ENCODE measurements at places on chromosomes 5 and 9.

DNA sequence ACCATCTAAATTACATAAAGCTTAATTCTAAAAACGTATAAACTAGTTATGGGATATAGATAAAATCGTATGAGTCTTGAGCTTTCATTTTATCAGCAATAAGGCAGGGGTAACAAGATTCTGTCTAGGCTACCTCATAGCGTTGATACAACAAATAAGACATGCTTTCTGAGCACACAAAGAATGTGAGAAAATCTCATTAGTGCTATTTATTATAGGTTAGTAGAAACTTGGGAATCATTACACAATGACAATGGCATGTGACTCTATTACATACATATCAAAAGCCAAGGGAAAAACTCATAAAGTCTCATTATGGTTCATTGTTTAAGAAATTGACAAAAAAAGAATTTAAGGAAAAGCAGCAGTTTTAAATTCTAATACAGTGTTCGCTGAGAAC lies 448.6 kb downstream of the PLK2 start:
- DNase-seq, result no peak

GRCh38 chr9:132792547-132792946 lies 85.5 kb downstream of the AK8 start:
- DNase-seq, result no peak

DNA sequence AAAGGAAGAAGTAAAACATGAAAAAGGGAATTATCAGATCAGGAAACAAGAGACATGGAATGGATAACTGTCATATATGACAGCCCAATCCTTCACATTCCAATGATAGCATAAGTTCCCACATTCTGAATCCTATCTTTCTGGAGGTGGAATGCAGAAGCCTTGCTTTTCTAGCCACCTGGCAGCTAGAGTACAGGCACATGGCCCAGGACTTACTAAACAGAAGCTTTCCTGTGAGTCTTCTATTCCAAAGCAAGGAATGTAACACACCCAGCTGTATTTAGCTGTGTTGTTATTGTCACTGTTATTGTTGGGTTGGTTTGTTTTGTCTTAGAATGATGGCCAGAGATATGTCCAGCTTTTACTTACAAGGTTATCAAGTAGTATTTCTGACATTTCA lies 780.5 kb upstream of the ZNF608 start:
- DNase-seq, result no peak

DNA sequence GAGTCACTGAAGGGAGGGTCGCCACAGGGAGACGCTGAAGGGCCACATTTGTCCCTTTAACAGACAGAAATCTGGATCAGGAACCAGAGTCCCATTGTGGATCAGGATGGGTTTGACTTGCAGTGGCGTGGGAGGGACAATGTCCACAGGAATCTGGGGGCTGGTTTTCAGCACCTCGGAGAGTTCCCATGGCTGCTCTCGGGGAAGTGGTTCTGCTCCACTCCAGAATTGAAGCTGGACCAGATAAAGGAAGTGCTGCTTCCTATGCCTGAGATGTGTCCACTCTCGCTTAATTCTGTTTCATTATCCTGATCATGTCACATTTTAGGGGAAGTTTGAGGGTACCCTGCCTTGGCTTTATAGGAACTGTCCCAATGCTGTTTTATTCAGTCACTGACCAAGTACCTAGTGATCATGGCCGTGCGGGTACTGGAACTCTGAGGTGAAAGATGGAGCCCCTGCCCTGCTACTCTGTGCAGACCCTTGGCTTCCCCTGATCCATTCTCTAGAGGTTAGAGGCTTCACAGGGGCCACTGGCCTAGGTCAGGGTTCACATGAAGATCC lies 28.7 kb downstream of the ENHO start:
- DNase-seq, result peak; percentile 74

- DNase-seq, result no peak
Measured at GRCh38 chr5:54215233-54215736, 95.1 kb downstream of the ARL15 start.

GRCh38 chr9:83474631-83475030 lies 63.6 kb downstream of the FRMD3 start:
- DNase-seq, result no peak

- peak; percentile 20 for DNase-seq
Measured at GRCh38 chr5:446883-447263, 3.9 kb downstream of the EXOC3 start.

DNA sequence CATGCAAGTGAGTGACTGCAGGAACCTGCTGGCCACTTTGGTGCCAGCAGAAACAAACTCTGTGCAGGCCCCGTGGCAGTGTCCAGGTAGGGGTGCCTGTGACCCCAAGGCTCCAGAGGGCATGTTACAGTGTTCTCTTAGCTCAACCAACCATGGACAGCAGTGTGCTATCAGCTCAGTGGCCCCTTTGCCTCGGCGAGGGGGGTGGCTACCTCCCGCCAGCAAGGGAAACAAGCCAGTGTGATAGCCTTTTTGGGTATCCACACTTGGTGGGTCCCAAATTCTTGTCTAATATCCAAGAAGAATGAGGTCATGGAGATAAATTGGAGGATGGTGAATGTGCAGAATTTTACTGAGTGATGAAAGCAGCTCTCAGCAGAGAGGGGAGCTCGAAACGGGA lies 298.6 kb upstream of the SLC30A5 start:
- no peak for DNase-seq

- no peak for DNase-seq
Measured at GRCh38 chr9:127451608-127451857, 223 bp downstream of the LRSAM1 start.

- DNase-seq, result no peak
Measured at GRCh38 chr5:112121258-112121657, 297.8 kb downstream of the EPB41L4A start.

Measured in activated naive CD4-positive, alpha-beta T cell treated with anti-CD3 and anti-CD28 coated beads, Interleukin-2, amount 10 ng/mL, durations not matched to agents 7 days and 5 days (primary cell).